ENCODE measurements at places on chromosomes 7 and 10. TPM values are rescaled to one million over a fixed set of nuclear protein-coding genes. Genes with fewer than 3 reads are reported as not detected.

Gene SUMF2
- 117 TPM for total RNA-seq

Gene SORBS1
- 35.1 TPM for total RNA-seq

Gene GCK
- not detected for total RNA-seq

Gene FAM3C
- 34.9 TPM for total RNA-seq

Gene TPK1
- total RNA-seq = 3.7 TPM

Gene ACSL5
- 3.5 TPM for total RNA-seq

Gene ACTL6B
- total RNA-seq = not detected

Gene TEX47
- not detected for total RNA-seq

Gene EPDR1
- total RNA-seq = 13.9 TPM

Gene FANK1
- total RNA-seq = 3.0 TPM

DNA sequence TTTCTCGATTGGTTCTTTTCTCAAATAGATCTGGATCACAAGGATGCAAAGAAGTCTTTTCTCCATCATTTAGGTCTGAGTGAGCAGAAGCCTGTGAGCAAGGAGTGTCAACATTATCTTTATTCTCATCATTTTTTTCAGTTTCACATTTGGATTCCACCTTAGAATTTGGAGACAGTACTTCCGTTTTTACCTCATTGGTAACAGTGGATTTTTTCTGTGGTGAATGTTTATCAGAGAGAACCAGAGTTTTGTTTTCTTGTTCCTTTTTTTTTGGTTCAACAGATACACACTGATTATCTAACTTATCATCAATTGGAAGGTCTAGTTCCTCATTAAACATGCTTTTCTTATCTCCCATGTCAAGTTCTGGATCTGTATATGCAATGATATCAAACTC is 151.3 kb downstream of the GALNT11 start:
- DNase-seq = no peak

GRCh38 chr7:23347682-23348180 is 48.6 kb downstream of the MALSU1 start:
- DNase-seq = no peak

- DNase-seq = no peak
Observed at GRCh38 chr7:94231305-94231704, 163.4 kb upstream of the COL1A2 start.

- DNase-seq = no peak
Observed at GRCh38 chr10:641149-642010, 48.1 kb downstream of the DIP2C start.

GRCh38 chr7:118615-119391 is 73.6 kb upstream of the FAM20C start:
- DNase-seq = no peak

- no peak for DNase-seq
Observed at GRCh38 chr7:66627881-66628360, 760 bp upstream of the KCTD7 start.

DNA sequence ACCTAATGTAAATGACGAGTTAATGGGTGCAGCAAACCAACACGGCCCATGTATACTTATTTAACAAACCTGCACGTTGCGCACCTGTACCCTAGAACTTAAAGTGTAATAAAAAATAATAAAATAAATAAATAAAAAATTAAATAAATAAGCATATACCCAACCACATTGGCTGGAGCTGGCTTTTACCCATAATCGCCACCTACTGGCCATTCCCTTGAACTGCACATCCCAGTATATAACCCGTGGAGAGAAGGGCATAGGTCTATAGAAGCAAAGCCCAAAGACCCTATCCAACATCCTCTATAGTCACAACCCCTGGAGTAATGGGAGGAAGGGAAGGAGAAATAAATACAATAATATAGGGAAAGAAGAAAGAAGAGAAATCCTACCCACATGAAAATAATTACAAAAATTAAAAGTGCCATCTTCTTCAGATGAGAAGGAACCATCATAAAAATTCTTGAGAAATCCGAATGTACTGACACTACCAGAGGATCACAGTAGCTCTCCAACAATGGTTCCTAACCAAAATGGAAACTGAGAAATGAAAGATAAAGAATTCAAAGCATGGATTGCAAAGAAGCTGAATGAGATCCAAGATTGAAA is 65.6 kb downstream of the TWIST1 start:
- DNase-seq = no peak

GRCh38 chr7:134723892-134724291 is 55.5 kb upstream of the CALD1 start:
- no peak for DNase-seq

DNA sequence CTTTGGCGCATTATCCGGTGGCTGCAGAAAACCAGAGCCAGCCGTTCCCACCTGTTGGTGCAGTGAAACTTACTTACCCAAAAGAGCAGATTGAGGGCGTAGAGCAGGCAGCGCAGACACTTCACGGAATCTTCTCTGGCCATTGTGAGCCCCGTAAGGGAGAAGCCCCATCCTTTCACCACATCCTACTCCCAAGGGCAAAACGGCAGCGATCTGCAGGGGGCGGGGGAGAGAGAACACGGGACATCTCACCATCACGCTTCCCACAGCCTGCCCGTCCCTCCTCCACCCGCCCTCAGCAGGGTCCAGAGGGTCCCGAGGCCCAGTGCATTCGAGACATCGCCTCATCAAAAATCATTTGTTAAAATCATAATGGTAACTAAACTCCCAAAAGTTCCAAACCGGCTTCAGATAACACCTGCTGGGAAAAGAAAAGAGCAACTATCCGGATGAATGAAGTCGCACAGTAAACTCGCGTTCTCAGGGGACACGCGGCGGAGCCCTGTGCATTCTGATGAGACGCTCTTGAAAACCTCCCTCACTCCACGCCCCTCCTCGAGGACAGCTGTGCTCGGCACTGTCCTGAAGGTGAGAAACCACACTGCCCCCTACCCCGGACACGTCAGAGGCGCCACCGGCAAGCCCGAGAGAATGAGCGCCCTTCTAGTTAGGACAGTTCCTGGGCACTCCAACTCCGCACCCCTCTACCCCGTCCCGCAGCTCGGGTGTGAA is 1.2 kb downstream of the TSPAN12 start:
- no peak for DNase-seq

DNA sequence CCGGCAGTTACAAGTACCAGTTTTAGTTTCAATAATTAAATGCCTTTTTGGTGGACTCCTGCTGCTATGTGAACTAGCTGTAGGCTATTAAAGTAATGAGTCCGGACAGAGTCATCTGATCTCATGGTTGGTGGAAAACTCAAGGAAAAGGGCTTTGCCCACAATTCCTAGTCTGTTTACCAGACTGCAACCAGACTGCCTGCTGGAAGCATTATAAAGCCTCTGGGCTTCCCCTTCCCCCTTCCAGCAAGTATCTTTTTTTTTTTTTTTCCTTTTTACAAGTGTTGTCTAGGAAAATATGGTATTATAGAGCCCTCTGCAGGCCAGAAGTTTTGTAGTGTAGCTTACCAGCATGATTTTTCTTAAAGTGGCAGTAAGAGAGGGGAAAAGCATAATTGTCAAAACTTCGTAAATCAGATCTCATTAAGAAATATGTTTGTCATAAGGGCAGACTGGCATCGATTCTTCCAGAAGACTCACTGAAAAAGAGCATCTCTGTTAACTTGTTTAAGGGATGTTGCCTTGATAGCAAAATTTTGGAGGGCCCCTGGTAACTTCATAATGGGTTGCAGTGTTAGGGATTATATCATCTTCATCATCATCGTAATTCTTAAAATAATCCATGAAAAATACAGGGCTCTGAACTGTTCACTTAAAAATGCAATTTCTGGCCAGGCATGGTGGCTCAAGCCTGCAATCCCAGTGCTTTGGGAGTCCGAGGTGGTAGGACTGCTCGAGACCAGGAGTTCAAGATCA is 181.3 kb downstream of the TAX1BP1 start:
- DNase-seq = peak; percentile 32

GRCh38 chr10:22712956-22713852 is 1.2 kb downstream of the PIP4K2A start:
- no peak for DNase-seq

GRCh38 chr10:112491144-112491543 is 44.1 kb downstream of the VTI1A start:
- no peak for DNase-seq

GRCh38 chr7:116630932-116631671 is 40.9 kb upstream of the MET start:
- DNase-seq = peak; percentile 93

DNA sequence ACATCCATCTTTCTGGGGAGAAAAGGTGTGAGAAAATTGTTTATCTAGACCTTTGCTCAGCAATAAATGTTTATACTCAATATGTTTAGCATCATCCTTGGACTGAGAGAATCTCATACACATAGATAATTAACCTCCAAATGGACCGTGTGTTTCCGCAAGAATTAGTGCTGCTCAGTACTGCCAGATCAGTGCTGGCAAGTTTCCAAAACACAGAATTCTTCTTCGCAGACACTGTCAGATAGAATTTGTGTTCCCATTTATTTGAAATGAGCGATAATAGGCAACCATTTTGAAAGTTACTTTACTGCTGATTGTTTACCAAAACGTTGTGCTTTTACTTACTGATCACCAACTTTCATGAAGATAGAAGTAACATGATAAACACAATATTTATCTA is 33.7 kb downstream of the STAMBPL1 start:
- DNase-seq = no peak

DNA sequence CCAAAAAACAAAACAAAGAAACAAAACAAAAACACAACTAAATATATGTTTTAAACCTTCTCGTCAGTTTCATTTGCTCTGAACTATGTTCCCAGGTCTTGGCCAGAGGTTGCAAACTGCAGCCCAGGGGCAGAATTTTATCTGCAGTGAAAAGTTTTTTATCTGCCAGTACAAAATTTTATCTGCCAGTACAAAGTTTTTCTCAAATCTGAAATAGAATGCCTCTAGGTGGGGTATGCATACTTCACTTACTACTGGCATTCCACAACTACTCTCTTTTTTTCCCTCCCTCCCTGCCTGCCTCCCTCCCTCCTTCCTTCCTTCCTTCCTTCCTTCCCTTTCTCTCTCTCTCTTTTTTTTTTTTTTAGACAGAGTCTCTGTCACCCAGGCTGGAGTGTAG is 9.4 kb upstream of the CLDN3 start:
- DNase-seq = peak; percentile 15

- no peak for DNase-seq
Observed at GRCh38 chr10:58175990-58176900, 91.4 kb downstream of the IPMK start.

- DNase-seq = no peak
Observed at GRCh38 chr7:22586101-22586785, 86.3 kb upstream of the STEAP1B start.

GRCh38 chr10:117216611-117217195 is 19.4 kb downstream of the KCNK18 start:
- peak; percentile 91 for DNase-seq

- no peak for DNase-seq
Observed at GRCh38 chr7:30001998-30002397, 12.4 kb upstream of the SCRN1 start.
